ENCODE measurements at places on chromosomes 6 and 20.

- DNase-seq: no peak
Measured at GRCh38 chr20:53557130-53557529, 36.5 kb downstream of the ZNF217 start.

- DNase-seq: peak; percentile 25
Measured at GRCh38 chr6:101290346-101290745, 103.2 kb upstream of the GRIK2 start.

DNA sequence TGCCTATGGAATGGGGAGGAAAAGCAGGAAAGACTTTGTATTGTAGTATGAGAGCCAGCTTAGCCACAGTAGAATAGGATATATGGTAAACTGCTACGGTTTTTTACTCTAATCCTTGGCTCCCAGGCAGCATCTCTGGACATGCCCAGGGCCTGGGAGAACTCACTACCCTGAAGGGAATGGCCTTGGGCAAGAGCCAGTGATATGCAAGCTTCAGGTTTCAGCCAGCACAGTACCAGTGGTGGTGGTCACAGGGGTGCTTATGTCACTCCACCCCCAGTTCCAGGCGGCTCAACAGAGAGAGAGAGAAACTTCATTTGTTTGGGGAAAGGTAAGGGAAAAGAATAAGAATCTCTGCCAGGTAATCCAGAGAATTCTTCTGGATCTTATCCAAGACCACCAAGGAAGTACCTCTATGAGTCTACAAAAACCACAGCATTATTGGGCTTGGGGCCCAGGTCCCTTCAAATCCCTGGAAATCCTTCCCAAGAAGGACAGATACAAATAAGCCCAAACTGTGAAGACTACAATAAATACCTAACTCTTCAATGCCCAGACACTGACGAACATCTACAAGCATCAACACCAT is 121.2 kb downstream of the THBS2 start:
- no peak for DNase-seq

GRCh38 chr6:22849921-22850320 is 280.6 kb downstream of the HDGFL1 start:
- no peak for DNase-seq

- no peak for DNase-seq
Measured at GRCh38 chr6:66526061-66526460, 819.0 kb upstream of the EYS start.

DNA sequence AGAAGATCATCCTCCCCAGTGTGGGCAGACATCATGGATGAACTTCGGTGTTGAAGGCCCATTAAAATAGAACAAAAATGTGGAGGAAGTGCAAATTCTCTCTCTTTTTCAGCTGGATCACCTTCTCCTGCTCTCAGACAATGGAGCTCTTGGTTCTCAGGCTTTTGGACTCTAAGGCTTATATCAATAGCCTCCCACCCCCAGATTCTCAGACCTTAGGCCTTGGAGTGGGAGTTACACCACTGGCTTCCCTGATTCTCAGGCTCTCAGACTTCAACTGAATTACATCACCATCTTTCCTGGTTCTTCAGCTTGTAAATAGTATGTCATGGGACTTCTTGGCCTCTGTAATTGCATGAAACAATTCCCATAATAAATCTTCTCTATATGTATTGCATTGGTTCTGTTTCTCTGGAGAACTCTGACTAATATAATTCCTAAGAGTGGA is 36.6 kb downstream of the NSFL1C start:
- peak; percentile 94 for DNase-seq

Measured in fibroblast of villous mesenchyme (primary cell).